ENCODE measurements at places on chromosomes 2 and 18.

- DNase-seq: no peak
Observed at GRCh38 chr18:58545338-58546296, 83.3 kb downstream of the ALPK2 start.

DNA sequence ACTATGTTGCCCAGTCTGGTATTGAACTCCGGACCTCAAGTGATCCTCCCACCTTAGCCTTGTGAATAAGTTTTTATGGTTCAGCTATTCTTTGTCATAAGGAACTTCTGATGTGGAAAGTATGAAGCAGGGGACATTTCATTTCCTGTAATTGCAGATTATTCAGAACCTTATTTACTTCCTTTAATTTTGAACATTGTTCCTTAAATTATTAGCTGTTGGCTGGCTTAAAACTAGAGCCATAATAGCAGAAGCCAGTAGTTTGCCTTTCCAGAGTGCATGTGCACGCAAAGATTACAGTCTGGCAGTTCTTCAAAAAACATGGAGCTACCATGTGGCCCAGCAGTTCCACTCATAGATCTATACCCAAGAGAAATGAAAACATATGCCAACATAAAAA, 53.1 kb downstream of the PMS1 start:
- DNase-seq: no peak

DNA sequence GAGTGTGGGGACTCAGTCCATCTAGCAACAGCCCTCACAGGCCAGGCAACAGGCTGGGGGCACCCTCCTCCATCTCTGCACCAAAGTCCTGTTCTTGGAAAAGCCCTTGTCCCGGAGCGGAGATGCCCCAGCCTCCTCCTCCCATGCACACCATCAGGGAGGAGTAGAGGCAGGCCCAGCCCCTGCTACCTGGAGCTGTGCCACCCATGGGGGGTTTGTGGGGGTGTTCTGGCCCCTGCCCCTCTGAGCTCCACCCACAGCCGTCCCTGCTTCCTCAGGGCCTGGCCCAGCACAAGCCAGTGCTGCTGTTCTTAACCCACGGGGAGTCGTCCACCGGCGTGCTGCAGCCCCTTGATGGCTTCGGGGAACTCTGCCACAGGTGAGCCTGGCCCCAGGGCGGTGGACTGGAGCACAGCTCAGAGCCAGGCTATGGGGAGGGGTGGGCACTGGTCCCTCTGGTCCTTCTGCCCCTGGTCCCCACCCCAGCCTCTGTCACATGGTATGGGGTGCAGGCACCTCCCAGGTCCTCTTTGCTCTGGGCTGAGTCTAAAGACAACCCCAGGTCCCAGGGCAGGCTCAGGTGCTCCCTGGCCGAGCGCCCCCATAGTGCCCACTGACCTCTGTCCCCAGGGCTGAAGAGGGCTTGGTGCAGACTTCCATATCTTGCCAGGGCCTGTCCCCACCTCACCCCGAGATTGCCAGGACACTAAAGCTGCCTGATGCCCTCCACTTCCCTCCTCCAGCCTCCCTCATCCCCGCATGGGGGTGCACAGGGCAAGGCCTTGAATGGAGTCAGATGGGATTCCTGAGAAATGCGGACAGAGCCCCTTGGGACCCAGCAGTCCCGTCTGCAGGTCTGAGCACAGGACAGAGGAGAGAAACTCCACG, 2.7 kb downstream of the AGXT start:
- no peak for DNase-seq

DNA sequence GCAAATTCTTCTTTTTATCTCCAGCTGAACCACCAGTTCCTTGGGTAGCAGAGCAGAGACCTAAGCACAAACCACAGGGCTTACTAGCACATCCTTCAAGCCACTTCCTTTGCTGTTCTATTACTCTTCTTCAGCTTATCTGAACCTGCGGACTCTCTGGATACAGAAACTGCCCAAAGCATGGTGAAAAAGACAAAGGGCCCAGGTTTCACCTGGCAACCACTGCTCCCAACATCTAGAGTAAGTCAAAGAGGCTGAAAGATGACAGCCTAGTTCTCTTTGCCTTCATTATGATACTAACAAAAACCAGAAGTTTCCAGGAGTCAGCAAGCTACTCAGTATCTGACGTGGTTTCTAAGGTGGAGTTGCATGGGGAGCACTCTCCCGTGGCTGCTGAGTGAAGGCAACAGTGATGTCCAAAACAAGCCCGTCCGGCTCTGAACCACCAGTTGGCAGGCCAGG, 43.4 kb downstream of the KANSL3 start:
- DNase-seq: no peak

GRCh38 chr2:2931318-2932075, 446.1 kb downstream of the EIPR1 start:
- no peak for DNase-seq

- no peak for DNase-seq
Observed at GRCh38 chr2:190378880-190379237, 29.3 kb upstream of the MFSD6 start.

GRCh38 chr2:153575171-153575853, 96.8 kb upstream of the RPRM start:
- DNase-seq: no peak

GRCh38 chr2:30865892-30866681, 58.8 kb upstream of the CAPN13 start:
- DNase-seq: no peak

DNA sequence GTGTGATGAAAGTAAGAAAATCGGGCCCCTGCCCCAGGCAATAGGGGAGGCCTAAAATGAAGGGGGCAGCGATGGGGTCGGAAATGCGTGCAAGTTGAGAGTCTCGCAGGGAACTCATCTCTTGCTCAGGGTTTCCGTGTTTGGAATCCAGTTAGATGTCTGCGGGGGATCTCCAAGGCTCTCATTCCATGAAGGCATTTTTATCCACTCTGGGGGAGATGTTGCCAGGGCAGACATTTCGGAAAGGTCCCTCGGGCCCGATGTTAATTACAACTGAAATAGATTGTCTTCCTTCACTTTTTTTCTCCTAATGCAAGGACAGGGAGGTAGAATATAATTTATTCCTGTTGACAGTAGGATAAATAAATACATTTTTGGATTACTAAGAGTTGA, 12.8 kb upstream of the SKOR2 start:
- DNase-seq: no peak
